ENCODE measurements at places on chromosomes 2 and 18. TPM values are rescaled to one million over a fixed set of nuclear protein-coding genes. Genes with fewer than 3 reads are reported as not detected.

TGFA gene
- total RNA-seq: 16.8 TPM

REG1B gene
- not detected for total RNA-seq

DAW1 gene
- total RNA-seq: not detected

ANO7 gene
- total RNA-seq: 0.94 TPM

VIT gene
- 9.4 TPM for total RNA-seq

IL36RN gene
- total RNA-seq: not detected

CNDP1 gene
- not detected for total RNA-seq

CREG2 gene
- not detected for total RNA-seq

ARHGAP15 gene
- 24.4 TPM for total RNA-seq

COL6A3 gene
- total RNA-seq: 140 TPM

All from thyroid gland (tissue), 4 donors.